ENCODE measurements at places on chromosomes 4 and X.

DNA sequence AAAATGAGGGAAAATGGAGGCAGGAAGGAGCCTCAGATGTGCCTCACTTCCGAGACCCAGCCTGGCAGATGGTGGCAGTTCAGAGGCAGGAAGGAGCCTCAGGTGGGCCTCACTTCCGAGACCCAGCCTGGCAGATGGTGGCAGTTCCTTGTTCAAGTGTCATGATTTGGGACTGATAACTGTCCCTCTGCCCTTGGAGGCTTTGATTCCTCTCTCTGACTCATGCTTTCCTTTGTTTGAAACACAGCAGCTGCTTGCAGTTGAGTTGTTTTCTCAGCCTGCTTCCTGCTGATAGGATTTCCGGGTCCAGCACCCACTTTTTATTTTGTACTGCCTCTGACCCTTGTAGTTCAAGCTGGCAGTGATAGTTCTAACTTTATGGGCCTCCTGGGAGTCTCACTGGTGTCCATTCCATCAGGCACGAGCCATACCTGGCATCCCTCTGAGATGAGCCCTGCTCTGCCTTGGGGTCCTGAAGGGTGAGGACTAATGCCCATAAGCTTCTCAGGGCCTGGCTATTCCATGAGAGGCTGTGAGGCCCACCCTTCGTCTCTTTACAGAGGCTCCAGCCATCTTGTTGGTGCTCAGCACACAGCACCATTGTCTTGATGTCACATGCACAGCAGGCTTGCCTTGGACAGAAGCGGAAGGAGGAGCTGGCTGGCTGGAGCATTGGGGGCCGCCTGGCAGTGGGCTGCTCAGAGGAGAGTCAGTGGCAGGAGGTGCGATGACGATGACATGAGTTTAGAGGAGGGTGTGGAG, 13.0 kb downstream of the RGS12 start:
- no peak for DNase-seq

GRCh38 chr4:53378171-53378482, 686 bp downstream of the FIP1L1 start:
- DNase-seq: no peak

DNA sequence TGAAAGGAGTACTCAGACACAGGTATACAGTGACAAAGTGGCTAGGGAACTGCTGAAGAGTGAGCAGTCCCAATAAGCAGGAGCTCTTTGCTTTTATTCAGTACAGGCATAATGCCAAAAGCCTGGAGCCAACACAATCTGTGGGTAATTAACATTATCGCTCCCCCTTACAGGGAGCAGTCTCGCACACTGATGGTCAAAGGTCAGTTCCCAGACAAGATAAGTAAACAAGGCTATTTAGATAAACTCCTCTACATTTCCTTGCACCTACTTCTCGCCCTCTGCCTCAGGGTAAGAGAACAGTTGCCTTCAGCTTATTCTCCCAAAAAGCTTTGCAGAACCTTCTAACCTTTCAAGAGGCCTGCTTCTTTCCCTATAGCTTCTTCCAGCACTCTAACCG, 73.9 kb upstream of the TAF9B start:
- DNase-seq: peak; percentile 13

DNA sequence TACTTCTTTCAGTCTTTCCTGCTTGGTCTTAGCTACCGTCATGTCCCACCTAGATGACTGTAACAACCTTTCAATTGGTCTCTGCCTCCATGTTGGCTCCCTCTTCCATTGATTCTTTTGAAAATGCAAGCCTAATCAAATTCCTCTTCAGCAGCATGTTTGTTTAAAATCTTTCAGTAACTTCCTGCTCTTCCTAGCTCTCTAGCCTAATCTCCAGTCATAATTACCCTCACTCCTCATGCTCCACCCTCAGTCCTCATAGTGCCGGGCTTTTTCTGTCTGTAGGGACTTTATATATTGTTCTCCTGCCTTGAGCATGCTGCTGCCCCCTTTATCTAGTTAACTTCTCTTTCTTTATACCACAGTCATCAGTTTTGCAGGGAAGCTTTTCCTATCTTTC, 12.1 kb downstream of the SNX25 start:
- DNase-seq: no peak

DNA sequence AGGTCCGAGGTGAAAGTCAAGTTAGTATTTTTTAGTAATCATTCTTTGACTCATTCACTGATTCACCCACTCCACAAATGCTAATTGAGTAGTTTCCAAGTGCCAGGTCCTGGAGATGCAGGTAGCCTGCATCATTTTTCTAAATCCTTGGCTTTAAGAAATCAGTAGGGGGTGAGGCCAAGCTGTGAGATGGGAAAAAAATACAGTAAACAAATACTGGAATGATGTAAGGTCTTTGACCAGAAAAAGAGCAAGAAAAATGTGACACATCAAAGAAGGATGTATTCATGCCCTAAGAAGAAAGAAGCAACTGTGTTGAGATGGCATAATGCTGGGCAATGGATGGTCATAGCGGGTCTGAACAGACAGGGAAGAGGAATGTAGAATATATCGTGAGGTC, 1386.6 kb downstream of the PCDH7 start:
- DNase-seq: no peak

Data from LoVo (cell line).